ENCODE measurements at places on chromosomes 2 and 18.

- DNase-seq = no peak
These were observed 261.7 kb upstream of the SLC14A2 start for GRCh38 chr18:45353530-45353929.

DNA sequence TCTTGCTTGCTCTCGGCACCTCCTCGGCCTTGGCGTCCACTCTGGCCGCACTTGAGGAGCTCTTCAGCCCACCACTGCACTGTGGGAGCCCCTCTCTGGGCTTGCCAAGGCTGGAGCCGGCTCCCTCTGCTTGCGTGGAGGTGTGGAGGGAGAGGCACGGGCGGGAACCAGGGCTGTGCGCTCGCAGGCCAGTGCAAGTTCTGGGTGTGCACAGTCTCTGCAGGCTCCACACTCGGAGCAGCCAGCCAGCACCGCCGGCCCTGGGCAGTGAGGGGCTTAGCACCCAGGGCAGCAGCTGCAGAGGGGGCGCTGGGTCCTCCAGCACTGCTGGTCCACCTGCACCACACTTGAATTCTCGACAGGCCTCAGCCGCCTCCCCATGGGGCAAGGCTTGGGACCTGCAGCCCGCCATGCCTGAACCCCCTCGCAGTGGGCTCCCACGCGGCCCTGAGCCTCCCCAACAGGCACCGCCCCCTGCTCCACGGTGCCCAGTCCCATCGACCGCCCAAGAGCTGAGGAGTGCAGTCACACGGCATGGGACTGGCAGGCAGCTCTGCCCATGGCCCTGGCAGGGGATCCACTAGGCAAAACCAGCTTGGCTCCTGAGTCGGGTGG, 411.2 kb upstream of the CHAC2 start:
- DNase-seq = no peak

DNA sequence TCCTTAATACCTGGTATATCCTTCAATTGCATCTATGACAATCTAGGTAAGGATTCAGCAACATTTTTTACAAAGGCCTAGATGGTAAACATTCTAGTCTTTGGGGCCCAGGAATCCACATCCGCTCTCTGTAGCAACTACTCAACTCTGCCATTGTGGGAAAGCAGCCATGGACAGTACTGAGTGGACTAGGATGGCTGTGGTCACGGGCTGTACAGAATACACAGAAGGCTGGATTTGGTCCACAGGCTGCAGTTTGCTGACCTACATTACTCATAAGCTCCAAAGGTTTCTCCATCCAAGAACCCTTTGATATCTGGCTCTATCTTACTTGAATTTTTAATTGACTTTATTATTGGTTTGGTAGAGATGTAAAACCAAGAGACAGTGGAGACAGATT, 418.3 kb upstream of the LRRTM1 start:
- no peak for DNase-seq

- no peak for DNase-seq
These were observed 23.3 kb downstream of the SLC14A2 start for GRCh38 chr18:45638544-45638943.

DNA sequence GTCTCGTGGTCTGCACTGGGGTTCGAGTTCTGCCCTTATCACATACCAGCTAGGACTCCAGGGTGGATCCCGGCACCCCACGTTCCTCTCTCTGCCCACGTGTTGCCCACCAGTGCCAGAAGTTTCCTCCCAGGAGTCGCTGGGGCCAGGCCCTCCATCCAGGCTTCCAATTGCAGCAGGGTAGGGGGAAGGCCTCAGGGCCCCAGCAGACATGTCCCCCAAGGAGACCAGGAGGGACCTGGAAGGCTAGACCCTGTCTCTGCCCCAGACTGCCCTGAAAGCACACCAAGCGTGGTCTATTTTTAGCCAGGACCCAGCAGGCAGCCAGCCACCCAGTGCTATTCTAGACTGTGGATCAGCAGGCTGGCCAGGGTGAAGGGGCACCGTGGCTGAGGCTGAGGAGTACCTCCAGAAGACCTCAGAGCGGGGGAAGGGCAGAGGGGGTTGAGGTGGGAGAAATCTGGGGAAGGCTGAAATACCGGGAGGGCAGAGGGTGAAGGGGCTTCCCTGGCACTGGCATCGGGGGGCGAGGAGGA, 18.8 kb upstream of the TNS1 start:
- DNase-seq = no peak

GRCh38 chr2:96953611-96953978, 32.8 kb downstream of the FAM178B start:
- DNase-seq = no peak

DNA sequence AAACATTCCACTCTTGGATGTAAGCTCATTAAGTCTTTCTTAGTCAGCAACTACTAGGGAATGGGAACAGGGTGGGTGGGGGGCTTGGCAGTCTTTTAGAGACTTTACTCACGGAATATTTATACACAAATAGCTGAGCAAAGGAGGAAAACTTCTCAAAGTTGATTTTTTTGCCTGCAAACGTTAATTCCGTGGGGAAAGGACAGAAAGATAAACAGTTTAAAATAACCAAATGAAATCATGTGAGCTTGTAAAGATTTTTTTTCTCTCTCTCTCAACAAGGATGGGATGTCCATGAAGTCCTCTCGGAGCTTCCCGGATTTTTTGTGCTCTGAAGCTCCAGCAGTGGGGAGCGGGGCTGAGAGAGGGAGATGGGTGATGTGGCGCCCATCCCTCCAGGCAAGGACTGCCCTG, 32.2 kb upstream of the MAT2A start:
- no peak for DNase-seq

DNA sequence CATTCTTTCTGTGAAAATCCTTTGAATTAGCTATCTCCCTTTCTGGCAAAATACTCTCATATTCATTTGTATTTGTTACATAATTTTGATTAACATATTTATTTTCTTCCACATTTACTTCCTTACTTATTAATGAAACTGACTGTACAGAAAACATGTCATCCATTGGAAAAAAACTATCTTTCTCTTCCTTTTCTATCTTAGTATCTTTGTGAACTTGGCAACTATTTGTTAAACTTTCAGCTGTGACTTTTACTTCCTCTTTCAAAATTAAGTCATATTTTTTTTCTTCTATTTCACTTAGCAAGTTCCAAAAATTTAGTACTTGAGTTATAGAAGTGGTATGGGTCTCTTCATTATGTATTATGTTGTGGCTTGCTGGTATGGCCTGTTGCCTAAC, 2.6 kb downstream of the RAD51AP2 start:
- no peak for DNase-seq

DNA sequence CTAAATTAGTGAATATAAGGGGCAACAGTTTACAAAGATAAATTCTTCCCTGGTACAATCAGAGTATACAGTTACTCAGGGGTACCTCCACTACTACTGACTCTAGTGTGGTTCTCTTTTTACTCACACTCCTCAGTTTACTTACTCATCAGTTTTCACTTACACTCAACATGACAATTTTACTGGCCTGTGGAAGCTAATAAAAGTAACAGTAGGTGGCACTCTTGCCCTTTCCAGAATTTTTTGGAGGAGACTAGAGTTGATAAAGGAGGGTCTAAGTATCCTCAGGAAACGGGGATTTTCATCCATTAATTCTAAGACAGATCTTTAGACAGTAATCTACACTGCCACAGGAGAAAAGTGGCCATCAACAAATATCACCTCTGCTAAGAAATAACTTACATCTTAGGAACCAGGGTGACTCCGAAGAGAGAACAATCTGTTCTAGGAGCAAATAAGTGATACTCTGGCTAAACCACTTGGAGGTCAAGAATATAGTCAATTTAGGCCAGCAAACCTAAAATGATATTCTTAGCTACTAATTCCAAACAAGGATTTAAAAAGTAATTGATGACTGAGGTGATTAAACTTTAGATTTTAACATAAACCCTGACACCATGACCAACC, 61.3 kb downstream of the ATL2 start:
- no peak for DNase-seq

DNA sequence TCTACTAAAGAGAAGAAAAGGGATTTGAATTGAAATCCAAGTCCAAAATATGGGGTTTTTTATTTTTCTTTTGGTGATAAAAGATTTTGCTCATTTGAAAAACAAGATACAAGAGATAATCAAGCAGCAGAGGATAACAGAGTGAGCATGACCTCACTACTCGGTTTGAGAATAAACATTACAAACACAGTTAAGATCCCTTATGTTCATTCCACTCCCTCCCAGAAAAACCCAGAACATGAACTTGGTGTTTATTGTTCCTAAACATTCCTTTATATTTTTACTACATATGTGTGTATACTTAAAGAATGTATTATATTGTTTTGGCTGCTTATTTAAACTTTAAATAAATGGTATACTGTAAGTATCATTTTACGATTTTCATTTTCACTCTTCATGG, 146.6 kb upstream of the CHAC2 start:
- no peak for DNase-seq

DNA sequence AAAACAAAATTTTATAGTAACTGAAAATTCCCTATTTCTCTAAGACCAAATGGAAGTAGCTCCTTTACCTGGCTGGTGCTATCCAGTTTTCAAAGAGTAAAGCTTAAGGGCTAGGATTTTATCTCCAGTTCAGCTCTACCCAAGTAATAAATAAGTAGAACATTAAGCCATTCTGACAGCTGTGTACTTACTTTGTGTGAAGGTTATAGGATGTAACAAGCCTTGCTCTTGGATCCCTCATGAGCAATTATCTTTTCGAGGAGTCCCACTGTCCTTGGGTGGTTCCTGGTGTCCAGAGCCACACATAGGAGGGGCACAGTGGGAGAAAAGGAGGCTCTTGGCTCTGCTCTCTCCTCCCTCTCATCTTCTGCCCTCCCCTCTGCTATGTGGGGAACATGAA, 45.5 kb downstream of the KIF5C start:
- DNase-seq = no peak

Data from SHP77 treated with DMSO at 0.1 percent for 48 hours (cell line).